ENCODE measurements at places on chromosomes 16 and 17.

DNA sequence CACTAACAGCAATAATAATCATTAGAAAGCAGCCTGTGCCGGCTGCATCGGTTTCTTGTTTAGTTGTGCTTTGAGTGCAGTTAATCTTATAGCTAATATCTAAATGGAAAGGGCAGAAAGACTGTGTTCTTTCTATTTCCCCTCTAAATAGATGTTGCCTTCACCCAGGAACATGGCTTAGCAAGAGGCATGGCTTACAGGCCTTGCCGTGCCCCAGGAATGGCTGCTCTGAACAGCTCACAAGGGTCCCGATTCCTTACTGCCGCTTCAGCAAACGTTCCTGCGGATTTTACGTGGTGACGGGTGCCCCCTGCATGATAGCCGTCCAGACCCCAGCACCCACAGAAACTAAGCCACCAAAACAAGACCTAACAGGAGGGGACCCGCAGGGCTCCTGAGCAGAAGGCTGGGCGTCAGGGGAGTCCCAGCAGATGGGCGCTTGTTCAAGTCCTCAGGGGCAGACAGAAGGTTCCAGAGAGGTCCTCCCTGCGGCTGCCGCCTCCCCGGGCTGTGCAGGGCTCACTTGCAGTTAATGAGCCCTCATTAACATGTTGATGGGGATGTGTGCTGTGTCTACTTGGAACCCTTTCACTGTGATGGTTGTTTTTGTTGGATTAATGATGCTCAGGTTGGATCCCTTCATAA, 52.5 kb upstream of the ENPP7 start:
- DNase-seq, result no peak

DNA sequence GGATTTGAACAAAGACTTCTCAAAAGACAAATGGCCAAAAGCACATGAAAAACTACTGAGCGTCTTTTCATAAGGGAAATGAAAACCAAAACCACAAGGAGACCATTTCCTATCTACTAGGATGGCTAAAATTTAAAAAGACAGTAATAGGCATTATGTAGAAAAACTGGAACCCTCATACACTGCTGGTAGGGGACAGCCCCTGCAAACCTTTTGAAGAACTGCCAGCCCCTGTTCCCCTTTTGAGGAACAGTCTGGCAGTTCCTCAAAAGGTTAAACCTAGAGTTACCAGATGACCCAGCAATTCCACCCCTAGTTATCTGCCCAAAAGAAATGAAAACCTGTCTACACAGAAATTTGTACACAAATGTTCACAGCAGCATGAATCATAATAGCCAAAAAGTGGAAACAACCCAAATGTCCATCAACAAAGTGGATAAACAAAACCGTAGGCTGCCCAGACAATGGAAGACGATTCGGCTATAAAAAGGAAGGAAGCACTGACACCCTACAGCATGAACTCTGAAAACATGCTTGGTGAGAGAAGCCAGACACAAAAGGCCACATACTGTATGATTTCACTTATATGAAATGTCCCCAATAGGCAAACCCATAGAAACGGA, 22.9 kb downstream of the CDIP1 start:
- no peak for DNase-seq

DNA sequence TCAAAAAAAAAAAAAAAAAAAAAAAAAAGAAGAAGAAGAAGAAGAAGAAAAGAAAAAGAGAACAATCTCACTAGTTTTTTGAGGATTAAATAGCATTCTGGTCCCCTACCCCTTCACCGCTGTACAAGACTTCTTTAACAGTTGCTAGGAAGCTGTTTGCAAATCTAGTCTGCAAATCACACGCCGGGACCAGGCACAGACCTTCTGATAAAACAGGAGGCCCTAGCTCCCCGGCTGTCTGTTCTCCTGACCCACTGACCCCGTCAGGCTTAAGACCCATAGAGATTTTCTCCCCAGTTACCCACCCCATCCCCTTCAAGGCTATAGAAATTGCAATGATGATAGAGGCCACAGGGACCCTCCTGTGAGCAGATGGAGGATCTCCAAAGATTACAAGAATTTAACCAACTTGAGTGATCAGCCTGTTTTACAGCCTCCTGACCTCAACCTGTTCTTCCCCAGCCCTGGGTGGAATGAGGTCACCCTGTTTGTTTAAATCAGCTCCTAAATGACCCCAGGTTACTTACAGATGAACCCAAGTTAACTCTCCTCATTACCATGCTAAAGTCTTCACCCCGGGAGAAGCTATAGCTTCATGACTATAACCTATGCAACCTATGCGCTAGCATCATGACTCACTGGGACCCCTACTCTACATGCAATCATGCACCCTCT, 11.8 kb upstream of the SULT1A1 start:
- no peak for DNase-seq

- peak; percentile 40 for DNase-seq
Measured at GRCh38 chr17:40474419-40475002, 26.9 kb downstream of the TNS4 start.

- DNase-seq, result no peak
Measured at GRCh38 chr17:74584292-74585060, 7.6 kb downstream of the CD300LD start.

GRCh38 chr16:53898993-53899392, 195.0 kb downstream of the FTO start:
- DNase-seq, result peak; percentile 45

DNA sequence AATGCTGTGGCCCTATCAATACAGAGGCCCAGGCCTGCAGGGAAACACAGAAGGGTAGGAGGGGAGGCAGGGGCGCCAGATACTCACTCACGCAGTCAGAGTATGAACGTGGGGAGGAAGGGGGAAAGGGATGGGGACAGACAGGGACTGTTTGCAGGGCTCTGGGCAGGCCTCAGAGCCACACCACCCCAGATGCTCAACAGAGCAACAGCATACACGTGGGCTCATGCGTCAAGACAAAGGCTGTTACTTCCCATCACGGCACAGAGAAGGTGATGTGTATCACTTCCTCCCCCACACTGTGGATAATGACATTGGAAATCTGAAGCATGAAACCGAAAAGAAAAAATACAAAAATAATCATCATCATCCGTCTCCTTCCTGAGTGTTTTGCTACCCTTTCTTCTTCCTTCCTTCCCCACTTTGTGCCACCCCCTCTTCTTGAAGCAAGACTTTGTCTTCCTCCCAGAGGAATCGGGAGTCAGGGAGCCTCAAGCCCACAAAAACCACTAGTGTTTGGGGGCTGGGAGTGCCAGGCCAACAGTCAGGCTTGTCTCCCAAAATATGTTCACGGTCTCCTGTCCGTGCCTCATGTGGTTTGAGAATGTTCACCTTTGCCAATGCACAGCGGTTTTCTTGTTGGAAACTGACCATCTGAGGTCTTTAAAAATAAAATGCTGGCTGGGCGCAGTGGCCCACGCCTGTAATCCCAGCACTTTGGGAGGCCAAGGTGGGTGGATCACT, 20.1 kb downstream of the SLC39A11 start:
- DNase-seq, result no peak

DNA sequence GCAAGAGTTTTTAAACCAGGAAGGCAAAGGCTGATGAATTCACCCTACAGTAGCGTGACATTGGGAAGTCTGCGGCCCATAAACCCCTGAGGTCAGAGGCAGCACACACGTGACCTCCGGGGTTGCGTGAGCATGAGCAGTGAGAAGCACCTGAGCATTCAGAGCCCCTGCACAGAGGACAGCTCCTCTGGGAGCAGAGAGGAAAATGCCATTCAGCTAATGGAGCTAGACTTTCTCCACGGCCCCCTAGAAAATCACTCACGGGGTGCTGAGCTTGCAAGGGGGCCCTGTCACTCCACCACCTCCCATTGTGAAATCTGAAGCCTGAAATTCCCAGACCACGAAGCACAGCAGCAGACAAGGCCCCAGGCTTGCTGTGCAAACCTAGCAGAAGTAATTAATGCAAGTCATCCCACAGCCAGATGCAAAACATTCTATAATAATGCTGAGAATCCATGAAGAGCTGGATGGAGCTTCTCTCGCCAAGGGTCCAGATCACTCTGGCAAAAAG, 114.9 kb upstream of the RCVRN start:
- peak; percentile 9 for DNase-seq

DNA sequence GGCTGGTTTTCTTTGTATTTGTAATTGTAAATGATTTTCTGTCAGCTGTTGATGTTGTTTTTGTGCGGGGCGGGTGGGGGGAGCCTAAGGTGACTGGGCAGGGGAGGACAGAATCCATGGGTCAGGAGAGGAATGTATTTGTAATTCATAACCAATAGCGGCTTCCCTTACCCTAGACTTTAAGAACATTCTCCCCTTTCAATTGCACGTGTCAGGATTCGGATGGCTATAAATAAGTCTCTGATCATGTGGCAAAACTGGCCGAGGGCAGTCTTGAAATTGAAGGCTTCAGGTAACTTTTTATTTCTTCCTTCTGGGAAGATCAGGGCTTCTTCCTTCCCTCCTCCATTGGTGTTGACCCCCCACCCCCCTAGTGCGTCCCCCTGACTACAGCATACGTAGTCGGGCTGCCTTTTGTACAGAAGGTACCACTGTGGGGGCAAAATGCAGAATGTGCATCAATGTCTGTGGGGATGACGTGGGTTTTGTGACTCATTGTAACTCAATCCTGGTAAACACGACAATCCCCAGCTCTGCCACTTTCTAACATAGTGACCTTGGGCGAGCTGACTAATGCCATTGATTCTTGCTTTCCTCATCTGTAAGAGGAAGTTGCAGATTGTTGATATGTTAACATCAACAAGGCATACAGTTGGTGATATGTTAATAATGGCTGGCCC, 16.2 kb downstream of the MARCHF10 start:
- DNase-seq, result peak; percentile 98

- DNase-seq, result peak; percentile 83
Measured at GRCh38 chr17:34300652-34301370, 15.3 kb downstream of the CCL11 start.

GRCh38 chr17:35809855-35810461, 674 bp downstream of the TAF15 start:
- peak; percentile 44 for DNase-seq

DNA sequence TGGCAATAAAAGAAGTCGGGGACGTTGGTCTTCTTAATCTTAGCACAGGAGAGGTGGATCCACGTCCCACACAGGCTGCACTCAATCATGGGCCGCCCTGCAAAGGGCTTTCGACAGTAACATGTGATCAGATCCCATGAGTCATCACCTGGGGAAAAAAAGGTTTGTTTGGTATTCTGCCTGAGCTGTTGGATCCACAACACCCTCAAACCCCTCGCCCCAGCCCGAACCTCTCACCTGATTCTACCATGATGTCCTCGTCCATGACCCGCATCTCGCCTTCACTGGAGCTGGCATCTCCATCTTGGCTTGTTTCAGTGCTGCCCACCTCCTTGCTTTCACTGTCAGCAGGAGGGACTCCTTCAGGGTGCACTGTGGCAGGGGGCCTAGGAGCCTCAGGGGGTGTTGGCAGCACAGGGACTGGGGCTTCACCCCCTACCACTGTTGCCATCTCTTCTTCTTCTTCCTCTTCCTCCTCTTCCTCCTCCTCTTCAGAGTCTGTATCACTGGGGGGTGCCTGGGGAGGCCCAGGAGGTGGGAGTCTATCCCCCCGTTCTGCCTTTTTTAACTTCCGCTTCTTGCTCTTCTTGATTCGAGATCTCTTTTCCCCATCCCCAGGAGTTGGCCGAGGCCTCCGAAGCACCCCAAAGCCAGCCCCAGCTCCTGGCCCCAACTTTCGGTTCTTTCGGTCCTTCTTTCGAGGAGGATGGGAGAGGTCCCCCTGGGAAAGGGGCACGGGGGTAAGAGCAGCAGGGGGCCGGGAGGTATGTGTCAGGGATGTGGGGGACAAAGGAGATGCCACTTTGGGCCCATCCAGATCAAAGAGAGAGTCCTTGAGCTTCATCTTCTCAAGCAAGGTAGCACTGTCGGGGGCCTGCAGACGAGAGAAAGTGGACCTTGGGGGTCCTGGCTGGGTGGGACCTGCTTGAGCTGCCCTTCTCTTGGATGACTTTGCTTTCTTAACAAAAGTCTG, 1.7 kb upstream of the DVL2 start:
- DNase-seq, result peak; percentile 67

DNA sequence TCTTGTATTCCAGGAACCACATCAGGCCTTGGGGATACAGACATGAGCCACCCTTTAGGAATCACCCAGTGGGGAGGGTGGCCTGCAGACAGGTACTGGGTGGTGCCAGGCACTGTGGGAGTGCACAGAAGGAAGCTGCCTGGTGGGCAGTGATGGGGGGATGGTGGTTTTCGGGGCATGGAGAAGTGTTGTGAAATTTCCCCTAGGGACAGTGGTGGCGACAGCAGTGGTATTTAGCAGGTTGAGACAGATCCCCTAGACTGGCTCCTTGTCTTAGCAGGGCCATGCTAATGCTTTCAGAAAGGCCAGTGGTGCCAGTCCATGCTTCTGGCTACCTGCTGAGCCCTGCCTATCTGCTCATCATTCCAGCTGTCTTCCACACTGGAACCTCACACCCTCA, 129.6 kb downstream of the SPACA3 start:
- DNase-seq, result no peak

DNA sequence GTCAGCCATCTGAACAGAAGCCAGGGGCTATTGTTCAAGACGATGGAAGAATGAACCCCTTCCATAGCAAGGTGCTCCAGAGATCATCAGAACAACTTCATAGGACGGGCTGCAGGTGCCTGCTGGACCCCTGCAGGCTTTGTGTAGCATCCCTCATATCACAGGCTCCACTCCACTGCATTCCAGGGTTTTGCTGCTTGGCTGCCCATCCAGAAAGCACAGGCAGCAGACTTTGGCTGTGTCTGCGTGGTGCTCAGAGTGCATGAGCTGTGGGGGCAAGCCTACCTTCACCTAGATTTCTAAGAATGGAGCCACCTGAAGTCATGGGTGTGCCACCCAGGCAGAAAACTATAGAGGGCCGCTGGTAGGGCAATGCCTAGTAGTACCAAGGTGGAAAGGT, 93.9 kb upstream of the NLRP1 start:
- DNase-seq, result no peak

DNA sequence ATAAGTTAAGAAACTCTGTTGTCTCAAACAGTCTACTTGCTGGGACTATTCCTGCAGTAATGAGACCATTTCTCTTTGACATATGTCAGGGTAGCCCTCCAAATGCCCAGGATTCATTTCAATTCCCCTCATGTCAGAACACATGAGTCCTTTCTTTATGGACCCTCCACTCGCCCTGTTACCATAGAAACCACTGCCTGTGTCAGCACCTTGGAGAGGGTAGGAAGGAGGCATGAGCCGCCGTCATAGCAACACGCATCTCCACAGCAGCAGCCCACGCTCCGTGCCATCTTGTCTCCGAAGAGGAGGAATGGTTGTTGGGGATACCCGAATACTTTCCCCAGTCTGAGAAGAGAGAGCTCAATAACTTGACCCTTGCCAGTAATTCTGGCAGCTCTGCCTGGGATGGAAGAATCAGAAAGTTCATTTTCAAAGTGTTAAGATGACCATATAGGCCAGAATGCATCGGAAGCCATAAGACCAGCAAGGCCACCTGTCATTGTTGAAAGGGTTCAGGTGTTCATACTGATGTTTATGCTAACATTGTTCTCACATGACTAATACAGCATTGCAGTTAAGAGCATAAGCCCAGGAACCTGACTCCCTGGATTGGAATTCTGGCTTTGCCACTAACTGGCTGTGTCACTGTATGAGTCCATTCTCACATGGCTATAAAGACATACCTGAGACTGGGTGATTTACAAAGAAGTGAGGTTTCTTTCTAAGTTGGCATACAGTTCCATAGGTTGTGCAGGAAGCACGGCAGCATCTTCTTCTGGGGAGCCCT, 141.3 kb downstream of the ABCC12 start:
- peak; percentile 58 for DNase-seq

- DNase-seq, result peak; percentile 24
Measured at GRCh38 chr17:35345926-35346771, 27.3 kb downstream of the SLFN11 start.
